ENCODE measurements at places on chromosomes 1 and 21.

GRCh38 chr1:64183395-64184002, 19.9 kb upstream of the UBE2U start:
- no peak for DNase-seq

GRCh38 chr1:207673399-207673798, 28.5 kb downstream of the CR1L start:
- DNase-seq, result no peak

GRCh38 chr21:35582731-35583130, 477.6 kb downstream of the SETD4 start:
- DNase-seq, result no peak

GRCh38 chr1:90370686-90371447, 346.2 kb downstream of the BARHL2 start:
- DNase-seq, result no peak

GRCh38 chr1:19036813-19037605, 80.5 kb upstream of the IFFO2 start:
- DNase-seq, result no peak

DNA sequence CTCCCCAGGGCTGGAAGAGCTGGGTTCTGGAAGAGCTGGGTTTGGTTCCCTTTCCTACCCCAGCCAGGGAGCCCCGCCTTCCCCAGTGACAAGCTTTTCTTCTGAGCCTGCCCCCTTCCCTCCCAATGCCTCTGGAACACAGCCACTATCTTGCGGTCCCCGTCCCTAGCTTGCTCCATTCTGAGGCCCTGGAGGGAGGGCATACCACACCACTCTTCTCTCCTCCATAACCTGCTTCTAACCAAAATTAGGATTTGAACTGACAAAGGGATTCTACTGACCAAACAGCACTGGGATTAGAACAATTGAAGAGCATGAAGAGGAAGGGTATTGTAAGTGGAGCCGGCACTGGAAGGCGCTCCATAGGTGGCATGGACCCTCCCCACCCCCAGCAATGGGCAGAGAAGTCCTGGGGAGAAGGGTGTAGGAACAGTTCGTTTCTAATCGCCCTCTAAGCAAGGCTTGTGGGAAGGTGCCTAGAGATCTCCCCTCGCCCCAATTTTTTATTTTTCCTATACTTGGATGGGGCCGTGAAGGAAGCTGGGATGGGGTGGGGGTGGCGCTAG, 690 bp downstream of the C1orf216 start:
- no peak for DNase-seq

GRCh38 chr1:72010094-72010431, 272.3 kb downstream of the NEGR1 start:
- DNase-seq, result no peak

- DNase-seq, result no peak
These were observed 46.0 kb upstream of the IL12RB2 start for GRCh38 chr1:67261680-67262079.

GRCh38 chr1:180928331-180929230, 15.9 kb downstream of the KIAA1614 start:
- no peak for DNase-seq

DNA sequence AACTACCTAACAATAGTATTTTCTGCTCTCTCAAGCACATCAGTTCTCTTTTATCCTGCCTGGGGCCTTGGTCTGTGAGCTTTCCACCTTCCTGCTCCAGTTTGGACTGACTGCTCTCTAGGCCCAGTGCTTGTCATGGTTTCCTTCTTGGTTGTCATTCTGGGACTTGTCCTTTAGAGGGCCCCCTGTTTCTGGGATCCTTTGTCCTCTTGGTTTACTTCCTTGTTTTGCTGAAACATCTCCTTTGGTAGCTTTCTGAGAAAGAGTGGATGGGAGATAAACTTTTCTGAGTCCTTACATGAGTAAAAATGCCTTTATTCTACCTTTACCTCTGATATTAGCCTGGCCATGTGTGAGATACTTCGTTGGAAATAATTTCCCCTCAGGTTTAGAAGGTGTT, 4.7 kb downstream of the SLC1A7 start:
- no peak for DNase-seq

DNA sequence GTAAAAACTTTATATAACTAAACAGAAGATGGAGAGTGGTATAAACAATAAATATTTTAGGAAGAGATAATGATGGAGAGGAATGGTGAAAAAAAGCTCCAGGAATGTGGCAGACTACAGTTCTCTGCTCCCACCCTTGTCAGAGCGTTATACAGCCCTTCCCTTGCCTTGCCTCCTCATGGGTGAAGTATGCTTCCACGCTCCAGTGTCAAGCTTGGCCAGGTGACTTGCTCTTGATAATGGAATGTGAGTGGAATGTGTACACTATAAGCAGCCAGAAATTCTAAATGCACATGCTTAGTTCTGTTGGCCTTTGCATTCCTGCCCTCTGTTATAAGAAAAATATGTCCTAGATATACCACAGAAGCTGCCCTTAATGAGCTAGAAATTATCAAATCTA, 24.7 kb upstream of the POGK start:
- DNase-seq, result no peak

GRCh38 chr1:98002288-98002687, 81.5 kb upstream of the DPYD start:
- DNase-seq, result no peak

- no peak for DNase-seq
These were observed 2.0 kb downstream of the LRRC7 start for GRCh38 chr1:69569576-69570328.

- no peak for DNase-seq
These were observed 49.8 kb upstream of the ADORA3 start for GRCh38 chr1:111553196-111553595.

DNA sequence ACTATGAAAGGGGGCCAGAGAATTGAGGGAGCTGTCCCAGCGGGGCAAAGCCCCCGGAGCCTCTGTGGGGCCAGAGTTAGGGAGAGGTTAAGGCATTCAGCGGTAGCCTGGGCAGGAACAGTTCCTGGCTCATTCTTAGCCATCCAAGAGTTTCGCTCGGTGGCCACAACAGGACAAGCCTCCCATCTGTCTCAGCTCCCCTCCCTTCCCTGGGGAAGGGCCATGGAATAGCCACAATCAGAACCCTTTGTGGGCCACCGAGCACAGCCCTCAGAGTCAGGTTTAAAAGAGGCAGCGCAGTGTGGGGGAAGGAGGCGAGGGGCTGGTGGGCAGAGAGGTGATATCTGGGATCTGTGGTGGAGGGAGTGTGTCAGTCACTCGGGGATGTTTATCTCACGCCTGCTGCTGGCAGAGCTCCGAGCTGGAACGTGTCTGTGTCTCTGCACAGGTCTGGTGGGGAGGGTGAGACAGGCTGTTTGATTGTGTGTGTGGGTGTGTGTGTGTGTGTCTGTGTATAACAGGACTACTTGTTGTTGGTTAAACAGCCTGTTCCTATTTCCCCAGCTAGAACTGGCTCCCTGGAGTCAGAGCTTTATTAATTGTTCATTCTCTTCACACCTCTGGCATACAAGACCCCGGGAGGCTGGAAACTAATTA, 49.6 kb upstream of the GOLT1A start:
- DNase-seq, result no peak

DNA sequence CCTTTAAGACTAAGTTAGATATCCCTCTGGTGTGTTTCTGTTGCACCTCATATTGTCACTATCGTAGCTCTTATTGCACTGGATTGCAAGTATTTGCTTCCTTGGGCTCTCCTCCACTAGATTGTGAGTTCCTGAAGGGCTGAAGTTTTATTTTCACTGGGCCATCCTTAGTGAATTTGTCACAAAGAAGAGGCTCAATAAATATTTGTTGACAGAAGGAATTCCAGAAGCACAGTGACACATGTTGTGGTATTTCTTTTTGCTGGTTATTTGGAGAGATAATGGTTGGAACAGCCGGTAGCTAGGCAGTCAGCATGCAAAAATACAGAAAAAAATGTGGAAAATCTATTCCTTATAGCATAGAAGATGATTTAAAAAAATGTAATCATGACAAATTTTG, 129.9 kb upstream of the ZRANB2 start:
- DNase-seq, result no peak

DNA sequence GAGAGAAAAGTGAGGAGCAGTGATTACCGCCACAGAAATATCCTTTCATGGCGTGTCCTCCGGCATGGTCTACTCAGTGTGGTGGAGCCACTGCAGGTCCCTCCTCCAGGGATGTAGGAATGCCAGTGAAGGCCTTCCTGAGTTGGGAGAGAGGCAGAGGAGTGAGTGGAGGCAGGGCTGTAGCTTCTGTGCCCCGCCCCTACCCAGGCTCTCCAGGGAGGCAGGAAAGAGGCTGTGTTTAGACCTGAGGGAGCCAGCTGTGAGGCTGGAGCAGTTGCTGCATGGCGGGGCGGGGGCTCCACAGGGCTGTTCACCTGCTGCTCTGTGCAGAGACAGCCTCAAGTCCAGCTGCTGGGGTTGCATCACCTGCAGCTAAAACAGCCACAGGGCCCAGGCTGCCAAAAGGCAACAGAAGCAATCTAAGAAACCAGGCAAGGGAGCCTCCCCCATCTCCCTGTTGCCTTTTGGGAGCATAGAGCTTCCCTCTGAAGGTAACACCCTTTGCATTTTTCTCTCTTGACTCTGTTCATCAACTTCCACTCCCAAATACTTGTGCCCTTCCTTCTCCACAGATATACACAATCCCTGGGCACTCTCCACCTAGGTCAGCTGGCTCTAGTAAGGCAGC, 801 bp upstream of the ANXA9 start:
- no peak for DNase-seq

- no peak for DNase-seq
These were observed 11.1 kb upstream of the RCC1 start for GRCh38 chr1:28494737-28495136.

DNA sequence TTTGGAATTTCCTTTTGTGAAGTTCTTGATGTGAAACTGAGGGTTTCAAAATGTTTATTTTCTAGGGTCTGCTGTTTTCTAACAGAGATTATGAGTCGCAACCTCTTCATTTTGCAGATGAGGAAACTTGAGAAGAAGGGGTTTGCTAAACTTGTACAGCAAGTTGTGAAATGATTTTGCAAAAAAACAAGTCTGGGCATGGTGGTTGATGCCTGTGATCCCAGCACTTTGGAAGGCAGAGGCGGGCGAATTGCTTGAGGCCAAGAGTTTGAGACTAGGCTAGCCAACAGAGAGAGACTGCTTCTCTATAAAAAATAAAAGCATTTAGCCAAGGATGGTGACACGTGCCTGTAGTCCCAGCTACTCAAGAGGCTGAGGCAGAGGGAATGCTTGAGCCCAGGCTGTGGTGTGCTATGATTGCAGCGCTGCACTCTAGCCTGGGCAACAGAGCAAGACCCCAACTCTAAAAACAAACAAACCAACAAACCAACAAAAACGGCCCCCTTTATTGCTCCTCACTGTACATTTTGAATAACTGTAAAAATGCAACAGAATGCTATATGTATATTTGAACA, 9.9 kb downstream of the TRIM67 start:
- DNase-seq, result no peak

DNA sequence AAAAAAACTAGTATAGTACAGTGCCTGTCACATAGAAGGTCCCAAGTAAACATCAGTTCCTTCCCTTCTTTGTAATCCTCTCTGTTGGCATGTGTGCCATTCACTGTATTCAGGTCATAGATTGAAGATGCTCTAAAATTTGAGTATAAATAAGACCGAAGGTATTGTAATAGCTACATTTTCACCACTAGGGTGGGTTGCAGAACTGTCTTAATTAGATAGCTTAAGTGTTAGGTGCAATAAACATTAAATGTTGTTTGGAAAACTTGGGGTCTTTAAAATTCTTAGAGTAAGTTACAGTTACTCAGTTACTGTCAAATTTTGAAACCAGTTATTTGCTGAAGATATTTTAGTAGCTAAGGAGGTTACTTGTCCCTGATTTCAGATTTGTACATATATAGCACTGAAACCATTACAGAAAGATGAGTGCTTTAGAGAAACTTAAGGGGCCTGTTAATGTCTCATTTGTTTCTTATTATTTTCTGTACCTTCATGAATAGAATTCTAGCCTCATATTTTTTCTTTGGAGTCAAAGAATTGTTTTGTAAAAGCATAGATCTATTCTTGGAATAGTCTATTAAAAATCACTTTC, 24.3 kb downstream of the PER3 start:
- no peak for DNase-seq

DNA sequence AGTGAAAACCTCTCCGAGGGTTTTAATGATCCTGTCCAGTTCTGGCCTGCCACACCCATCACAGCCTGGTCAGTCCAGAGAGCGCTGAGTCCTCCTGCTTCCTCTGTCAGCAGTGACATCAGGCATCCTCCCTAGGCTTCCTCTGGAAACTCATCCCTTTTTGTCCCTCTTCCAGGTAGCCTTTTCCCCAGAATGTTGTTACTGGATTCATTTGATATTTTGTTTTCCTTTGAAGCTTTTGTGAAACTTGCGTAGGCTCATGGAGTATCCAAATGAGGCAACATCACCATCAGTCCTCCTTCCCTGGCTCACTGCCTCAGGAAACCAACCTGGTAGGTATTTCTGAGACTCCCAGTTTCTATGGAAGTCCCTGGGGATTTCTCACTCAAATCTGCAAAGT, 27.0 kb upstream of the IGSF3 start:
- no peak for DNase-seq

- DNase-seq, result no peak
These were observed 35.2 kb downstream of the NENF start for GRCh38 chr1:212467843-212468482.

- DNase-seq, result no peak
These were observed 1.8 kb downstream of the VANGL2 start for GRCh38 chr1:160402001-160402795.

GRCh38 chr1:13699510-13699909, 478 bp upstream of the PRDM2 start:
- no peak for DNase-seq

GRCh38 chr1:30974536-30974935, 66.0 kb upstream of the SDC3 start:
- no peak for DNase-seq

GRCh38 chr1:206738370-206739366, 31.9 kb upstream of the IL19 start:
- DNase-seq, result no peak

GRCh38 chr1:195236991-195237889, 1371.0 kb downstream of the KCNT2 start:
- DNase-seq, result no peak

DNA sequence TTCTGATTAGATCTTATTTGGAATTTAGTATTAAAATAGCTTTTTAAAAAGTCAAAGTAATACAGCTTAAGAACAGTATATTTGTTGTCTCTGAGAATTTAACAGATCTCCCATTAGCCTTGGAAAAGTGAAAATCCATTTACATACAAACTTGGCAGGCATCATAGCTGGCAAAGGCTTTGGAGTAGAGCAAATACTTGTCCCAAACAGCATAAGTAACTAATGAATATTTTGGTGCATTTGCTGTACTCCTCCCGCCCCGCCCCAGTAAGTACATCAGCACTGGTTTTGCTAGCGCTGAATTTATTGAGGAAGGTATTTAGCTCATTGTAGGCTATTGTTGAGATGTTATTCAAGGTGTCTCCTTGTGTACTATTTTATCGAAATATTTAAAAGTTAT, 417.7 kb upstream of the KAZN start:
- no peak for DNase-seq

Data from GM12878 (cell line).